WERI-Rb-1 (cell line): ENCODE measurements at places on chromosomes 13 and 19.

GRCh38 chr19:42528354-42529247 is at the start of gene CEACAM1:
Gene CEACAM1, minus strand, starts transcription at chr19:42528481. Its CDS starts 107 bp downstream, at chr19:42528374.
- no peak for DNase-seq

DNA sequence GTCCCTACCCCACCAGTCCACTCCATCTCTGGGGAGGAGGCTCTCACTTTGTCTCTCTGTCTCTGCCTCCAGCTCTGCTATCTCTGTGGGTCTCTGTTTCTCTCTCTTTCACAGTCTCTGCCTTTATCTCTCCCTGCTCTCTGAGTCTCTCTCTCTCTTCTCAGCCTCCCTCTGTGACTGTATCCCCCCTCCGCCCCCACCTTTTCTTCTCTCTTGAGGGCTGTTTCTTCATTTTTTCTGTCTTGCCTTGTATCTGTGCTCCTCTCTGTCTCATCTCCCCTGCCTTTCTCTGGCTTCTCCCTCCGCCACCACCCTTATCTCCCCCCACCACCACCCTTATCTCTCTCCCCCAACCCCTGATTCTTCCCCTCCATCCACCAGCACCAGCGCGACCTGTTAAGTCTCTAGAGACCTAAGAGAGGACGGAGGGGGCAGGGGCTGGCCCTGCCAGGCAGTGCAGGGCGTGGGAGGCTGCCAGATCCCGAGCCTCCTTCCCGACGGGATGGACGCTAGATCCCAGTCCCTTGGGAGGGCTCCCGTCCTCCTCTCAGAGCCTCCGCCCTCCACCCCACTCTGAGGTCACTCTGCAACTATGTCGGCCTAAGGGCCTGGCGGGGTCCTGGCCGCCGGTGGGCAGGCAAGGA is 1.0 kb downstream of the AXL start:
- DNase-seq, result no peak

- peak; percentile 91 for DNase-seq
Measured at GRCh38 chr19:41373993-41374392, 2.3 kb upstream of the TMEM91 start.

DNA sequence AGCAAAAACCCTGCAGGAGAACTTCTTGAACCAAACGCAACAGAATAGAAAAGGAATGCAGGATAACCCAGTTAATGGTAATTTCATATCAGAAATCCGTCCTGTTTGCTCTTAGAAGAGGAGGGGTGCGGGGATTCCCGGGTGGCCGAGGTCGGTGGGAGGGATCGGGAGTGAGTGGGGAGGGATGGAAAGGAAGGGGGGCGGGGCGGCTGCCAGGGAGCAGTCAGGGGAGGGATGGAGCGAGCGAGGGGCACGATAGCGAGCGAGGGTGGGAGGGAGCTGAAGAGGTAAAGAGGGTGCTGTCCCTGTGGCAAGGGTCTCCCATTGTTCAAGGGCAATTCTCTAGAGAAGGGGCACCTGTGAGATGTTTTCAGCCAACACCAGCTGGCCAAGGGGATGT is 26.5 kb downstream of the CD177 start:
- DNase-seq, result no peak

DNA sequence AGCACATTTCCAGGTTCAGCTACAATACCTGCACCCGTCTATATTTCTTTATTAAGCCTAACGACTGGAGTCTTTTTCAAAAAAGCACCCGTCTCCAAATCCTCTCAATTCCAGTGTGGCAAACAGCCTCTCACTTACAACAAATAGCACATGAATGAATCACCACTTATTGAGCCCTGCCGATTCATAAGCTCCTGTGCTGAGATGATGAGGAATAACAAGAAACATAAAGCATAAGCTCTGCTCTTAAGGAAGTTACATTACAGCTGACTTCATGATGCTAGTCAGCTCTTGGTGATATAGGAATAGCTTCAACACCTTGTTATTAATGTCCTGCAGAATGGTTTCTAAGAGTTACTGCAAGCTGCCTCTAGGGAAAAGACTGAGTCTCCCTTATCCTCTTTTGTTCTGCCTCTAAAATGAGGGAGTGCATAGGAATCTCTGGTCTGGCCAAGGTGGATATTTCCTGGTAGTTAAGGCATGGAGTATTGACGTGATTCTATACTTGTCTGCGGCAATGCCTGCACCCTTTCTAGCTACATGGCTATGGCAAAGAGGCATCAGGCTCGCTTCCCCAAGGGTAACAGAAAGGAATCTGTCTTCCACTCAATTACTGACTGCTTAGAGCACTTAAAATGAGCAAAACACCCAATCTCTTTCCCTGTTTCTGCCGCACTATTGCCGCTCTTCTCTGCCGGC is 195.7 kb downstream of the KLF12 start:
- no peak for DNase-seq

DNA sequence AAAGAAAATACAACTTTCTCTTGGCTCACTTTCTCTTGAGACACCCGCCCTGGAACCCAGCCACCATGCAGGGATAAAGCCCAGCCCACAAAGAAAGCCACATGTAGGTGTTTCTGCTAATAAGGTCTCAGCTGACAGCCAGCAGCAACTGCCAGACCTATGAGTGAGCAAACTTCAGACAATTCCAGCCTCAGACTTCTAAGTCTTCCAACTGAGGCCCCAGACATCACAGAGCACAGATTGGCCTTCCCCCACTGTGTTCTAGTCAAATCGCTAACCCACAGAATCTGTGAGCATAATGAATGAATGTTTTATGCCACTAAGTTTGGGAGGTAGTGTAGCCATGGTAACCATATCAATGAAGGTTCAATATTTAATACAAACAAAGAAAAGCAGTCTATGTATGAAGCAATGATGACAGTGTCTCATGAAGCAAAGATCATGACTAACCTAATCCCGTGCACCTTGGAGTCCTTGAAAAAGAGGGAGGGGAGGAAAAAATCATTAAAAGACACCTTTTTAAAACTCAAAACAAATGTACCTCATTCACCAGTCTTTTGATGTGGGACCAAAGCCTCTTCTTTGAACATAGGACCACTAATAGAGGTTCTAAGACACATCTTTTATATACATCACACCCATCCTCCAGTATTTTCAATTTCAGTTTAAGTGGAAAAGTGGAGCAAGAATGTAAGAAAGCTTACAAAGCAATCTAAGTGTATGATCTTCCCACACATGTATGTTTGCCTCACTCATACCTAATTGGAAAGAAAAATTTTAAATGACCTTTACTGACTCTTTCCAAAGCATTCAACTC is 6.2 kb downstream of the MRPS31 start:
- DNase-seq, result no peak

DNA sequence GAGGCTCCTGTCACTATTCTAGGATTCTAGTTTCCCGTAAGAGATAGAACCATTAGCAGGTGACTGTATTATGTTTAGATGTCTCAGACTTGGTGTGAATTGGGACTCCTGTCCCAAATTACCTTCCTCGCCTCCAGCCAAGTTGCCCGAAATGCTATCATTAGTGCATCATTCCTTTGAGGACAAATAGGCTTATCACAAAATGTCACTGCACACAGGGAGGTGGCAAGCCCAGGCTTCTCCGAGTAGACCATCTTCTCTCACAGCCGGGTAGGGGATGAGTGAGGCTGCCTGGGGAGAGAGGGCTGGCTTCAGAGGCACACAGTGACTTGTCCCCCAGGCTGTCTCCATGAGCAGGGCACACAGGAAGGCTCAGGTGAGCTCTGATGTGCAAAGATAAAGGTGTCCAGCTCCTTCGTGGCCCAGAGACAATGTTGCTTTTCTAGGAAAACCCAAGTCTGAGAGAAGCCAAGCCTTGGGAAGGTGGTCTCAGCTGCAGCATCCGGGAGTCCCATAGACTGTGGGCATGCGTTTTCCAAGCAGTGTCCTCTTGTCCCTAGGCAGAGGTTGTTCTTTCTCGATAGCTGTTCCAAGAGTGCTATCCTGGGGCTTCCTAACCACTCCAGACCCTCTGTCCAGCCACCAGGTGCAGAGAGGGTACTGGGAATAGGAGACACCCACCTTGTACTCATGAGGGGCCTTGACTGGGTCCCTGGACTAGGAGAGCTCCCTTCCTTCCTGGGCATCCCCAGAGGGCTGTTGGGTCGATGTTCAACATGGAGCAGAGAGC is 163.1 kb upstream of the TSHZ3 start:
- DNase-seq, result no peak
